NCI-H226 (cell line): ENCODE measurements at places on chromosomes 5 and 9.

DNA sequence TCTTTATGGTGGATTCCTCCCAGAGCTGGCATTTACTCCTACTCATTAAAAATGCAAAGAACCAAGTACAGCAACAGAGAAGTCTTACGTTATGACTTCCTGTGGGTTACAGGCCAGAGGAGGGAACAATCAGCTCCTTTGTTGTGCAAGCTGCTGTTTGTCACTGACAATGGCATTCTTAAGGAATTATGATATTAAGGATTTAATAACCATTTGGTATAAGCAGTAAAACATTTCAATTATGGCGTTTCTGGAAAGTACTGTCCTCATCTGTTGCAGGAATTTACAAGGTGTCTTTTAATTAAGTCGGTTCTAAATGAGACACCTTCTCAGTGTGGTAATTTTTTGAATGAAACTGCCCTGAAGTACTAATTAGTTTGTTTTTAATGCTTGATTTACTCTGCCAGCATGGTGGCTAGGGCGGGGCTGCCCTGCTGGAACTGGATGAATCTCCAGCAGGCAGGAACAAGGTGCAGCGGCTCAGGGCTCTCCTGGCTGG lies 49.1 kb upstream of the VDAC1 start:
- DNase-seq = no peak

- no peak for DNase-seq
Measured at GRCh38 chr9:70410368-70410767, 4.1 kb downstream of the KLF9 start.

DNA sequence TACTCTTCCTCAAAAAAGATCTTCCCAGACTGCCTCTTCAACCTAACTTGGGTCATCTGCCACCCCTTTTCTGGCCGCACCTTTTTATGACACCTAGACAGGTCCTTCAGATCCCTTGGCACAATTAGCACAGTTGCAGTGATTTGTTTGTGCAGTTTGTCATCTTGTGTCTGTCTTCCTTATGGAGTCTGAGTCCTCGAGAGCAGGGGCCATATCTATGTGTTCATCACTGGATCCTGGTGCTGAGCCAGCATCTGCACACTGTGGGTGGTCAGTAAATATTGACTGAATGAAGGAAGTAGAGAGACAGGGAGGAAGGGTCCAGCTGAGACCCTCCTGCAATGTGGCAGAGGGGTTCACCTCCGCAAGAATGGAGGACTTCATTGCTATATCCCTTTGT lies 14.4 kb downstream of the ERGIC1 start:
- DNase-seq = no peak

GRCh38 chr9:127880143-127880542 lies 2.7 kb upstream of the AK1 start:
- no peak for DNase-seq

DNA sequence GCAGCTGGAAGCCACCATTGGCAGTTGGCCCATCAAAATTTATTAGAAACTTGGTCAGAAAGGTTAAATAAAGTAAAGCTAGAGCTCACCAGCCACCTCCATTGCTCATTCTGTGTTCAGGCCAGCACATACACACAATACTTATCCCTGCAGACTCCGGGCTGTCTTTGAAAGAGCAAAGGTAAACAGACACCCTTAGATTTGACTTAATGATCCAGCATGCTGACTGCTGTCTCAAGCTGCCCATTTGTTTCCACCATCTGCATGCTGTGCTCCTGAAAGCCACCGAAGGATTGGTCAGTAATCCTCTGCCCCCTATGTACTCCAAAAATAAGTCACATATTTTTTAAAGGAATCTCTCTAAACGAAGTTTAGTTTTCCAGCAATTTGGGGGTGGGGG lies 1059.8 kb upstream of the DMAC1 start:
- DNase-seq = no peak

GRCh38 chr5:36452424-36453006 lies 150.8 kb upstream of the RANBP3L start:
- DNase-seq = no peak

GRCh38 chr5:144017631-144018030 lies 152.8 kb downstream of the YIPF5 start:
- no peak for DNase-seq
